RWPE2 (cell line): ENCODE measurements at places on chromosomes 11 and 22.

DNA sequence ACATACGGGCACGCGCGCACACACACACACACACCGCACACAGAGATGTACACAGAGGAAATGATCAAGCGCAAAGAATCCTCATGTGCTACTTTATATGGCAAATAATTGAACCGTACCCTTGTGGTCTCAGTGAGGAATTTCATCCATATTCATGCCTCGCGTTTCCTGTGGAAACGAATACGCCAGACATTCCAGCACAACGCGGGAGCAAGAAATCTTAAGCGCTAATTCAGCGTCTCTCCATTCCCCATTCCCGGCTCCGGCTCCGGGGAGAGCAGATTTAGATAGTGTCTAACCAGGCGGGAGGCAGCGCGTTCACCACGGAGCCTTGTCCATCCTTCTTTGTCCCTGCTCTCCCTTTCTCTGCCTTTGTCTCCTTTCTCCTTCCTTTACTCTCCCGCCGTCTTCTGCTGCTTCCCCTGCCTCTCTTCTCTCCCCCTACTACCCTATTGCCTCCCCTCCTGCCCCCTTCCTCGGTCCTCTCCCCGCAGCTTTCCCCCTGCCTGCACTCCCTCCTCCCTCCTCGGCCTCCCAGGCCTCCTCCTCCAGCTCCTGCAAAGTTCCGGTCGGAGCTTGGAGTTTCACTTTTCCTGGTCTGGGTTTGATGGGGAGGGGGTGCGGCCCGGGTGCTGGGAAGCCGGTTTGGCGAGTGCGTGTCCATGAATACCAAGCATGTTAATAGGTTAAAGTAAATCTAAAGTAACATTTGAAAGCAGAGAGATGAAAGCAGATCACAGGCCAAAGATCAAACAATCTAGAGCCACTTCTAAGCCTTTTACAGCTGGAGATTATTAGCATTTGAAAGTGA, 579.3 kb downstream of the BUD13 start:
- DNase-seq: no peak

- no peak for DNase-seq
Measured at GRCh38 chr11:128354476-128354875, 232.9 kb downstream of the ETS1 start.

DNA sequence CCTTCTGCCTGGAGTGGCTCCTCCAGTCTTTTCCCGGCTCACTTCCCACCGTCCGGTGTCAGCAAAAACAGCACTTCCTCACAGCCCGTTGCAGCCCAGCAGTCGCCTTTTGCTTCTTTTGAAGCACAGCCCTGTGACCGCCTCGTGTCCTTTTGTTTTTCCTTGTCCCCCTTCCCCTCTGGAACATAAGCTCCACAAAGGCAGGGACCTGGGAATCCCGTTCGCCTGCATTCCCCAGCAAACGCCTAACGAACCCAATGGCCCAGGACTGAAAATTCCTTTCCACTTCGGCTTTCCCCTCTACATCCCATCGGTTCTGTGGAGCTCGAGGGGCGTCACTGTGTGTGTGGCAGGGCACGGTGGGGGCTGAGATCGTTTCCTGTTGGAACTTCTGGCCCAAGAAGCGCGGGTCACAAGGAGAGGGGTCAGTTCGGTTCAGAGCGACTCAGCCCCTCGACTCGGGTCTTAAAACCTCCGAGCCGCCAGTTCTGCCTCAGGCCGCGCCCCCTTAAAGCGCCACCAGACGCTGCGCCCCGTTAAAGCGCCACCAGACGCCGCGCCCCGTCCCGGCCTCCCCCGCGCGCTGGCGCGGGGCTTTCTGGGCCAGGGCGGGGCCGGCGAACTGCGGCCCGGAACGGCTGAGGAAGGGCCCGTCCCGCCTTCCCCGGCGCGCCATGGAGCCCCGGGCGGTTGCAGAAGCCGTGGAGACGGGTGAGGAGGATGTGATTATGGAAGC, 841 bp downstream of the RIC8A start:
- no peak for DNase-seq

DNA sequence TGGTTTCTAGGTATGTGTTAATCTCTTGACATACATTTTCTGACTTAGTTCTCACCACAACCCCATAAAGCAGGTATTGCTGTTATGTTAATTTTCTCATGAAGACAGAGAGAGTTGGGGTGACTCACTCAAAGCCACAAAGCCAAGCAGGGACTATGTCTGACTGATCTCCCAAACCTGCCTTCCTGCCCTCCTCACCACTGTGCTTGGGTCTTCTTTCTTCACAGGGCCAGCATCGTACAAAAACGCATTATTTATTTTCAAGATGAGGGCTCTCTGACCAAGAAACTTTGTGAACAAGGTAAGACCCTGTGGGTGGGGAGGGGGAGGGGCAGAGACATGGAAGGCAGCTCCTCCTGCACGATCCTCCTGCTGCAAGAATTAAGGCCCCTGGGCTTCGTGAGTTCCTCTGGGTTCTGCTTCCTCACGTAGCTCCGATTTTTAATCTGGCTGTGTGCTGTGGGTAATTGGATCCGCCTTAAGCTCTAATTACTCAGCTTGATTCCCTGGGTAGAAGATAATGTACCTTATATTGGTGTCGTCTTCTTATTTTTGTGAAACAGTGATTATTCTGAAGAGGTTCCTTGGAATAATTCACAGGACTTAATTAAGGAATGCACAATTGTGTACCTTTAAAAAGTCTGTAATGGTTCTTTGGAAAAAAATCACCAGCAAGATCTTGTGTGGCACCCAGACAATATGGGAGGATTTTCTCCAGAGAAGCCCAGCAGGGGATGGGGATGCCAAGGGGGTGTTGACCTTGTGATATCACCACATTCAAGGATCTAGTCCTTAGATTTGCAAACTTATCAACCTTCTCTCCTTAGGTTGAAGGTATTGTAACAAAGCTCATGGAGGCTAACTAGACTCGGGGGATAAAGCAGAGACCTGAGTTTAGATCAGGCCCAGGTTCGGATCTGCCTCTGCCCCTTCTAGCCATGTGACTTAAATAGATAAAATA, 112.9 kb downstream of the SPON1 start:
- no peak for DNase-seq

- DNase-seq: no peak
Measured at GRCh38 chr22:45033136-45033535, 23.3 kb upstream of the PHF21B start.

DNA sequence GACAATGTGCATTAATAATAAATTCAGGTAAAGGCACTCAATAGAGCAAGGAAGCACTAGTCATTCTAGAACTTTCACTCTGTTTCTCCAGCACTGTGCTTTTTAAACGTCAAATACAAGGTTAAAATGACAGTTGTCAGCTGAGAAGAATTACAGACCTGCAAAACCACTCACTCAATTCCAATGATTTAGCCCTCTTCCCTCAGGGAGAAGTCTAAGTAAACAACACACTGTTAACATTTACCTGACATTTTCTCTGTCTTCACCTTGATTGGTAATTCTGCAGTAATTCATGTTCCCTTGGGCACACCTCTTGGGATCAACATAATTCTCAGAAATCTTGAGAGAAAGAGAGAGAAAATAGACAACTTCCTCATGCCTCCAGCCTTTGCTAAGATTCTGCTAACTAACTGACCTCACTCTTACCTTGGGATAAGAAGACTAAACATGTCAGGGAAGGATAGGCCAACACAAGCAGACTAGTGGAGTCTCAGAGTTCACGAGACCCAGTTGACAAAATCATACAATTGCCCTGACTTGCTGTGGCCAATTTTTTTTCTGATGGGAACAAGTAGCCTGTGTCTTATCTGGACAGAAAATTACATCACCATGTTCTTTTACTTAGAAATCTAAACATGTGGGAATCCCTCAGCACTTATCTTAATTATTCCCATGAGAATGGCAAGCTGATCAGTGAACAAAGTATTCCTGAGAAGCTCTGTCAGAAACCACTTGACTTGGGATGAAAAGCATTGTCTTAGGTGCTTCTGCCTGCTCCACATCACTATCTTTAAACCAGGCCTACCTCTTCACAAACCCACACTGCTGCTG, 516.8 kb upstream of the FAT3 start:
- no peak for DNase-seq

- DNase-seq: no peak
Measured at GRCh38 chr11:128458321-128458720, 129.0 kb downstream of the ETS1 start.

- no peak for DNase-seq
Measured at GRCh38 chr11:29676993-29677392, 339.8 kb downstream of the KCNA4 start.

GRCh38 chr11:67352546-67353316, 615 bp downstream of the POLD4 start:
- DNase-seq: no peak

- no peak for DNase-seq
Measured at GRCh38 chr22:41028841-41029240, 63.6 kb upstream of the EP300 start.

DNA sequence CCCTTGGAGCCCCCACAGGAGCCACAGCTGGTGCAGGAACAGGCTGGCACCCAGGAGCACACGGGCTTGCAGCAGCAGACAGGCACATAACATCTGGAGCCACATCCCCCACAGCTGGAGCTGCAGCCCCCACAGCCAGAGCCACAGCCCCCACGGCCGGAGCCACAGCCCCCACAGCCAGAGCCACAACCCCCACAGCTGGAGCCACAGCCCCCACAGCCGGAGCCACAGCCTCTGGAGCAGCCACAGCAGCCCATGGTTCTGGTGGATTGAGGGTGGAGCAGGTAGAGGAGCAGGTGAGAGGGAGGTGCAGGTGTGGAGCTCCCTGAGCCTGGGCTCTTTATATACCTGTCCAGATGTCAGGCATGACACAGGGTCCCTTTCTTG, at the start of gene KRTAP5-2:
Gene KRTAP5-2 (minus strand): TSS at position 301 of the 387 bp plus-strand sequence. CDS start 44 bp downstream, at position 257.
- DNase-seq: no peak

GRCh38 chr11:63944987-63945386, 6.2 kb downstream of the NAA40 start:
- DNase-seq: no peak

GRCh38 chr11:94968334-94968958, 4.9 kb downstream of the CWC15 start:
- DNase-seq: no peak

- DNase-seq: no peak
Measured at GRCh38 chr22:19105867-19106802, 16.1 kb downstream of the DGCR2 start.

DNA sequence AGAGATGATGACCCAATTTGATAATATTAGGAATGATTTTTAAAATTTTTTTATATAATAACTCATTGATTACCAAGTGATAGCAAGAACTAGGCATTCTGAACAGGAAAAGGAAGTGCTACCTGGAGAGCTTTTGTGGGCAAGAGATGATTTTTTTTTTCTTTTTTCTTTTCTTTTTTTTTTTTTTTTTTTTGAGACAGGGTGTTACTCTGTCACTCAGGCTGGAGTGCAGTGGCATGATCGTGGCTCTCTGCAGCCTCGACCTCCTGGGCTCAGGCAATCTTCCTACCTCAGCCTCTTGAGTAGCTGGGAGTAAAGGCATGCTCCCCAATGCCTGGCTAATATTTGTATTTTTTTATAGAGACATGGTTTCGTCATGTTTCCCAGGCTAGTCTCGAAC, 40.4 kb downstream of the TNRC6B start:
- no peak for DNase-seq

DNA sequence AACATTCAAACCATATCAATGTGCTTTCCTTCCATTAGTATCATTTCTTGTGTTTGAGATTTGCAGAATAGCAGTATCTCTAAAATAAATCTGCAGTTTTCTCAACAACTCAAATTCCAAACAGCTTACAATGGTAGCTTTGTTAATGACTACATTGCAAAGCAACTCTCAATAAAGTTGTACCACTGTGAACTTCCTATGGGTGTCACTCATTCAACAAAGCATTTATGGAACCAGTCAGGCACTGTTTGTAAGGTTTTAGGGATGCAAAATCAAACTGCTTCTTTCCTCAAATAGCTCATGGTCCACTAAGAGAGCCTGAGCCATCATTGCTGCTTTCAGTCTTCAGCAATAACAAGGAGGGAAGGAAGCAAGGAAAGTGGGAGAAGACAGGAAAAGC, 91.0 kb downstream of the CCDC83 start:
- DNase-seq: no peak

GRCh38 chr11:65185171-65185570, 3.4 kb downstream of the CAPN1 start:
- DNase-seq: peak; percentile 13

GRCh38 chr22:38444783-38445182, 10.2 kb downstream of the KCNJ4 start:
- no peak for DNase-seq

DNA sequence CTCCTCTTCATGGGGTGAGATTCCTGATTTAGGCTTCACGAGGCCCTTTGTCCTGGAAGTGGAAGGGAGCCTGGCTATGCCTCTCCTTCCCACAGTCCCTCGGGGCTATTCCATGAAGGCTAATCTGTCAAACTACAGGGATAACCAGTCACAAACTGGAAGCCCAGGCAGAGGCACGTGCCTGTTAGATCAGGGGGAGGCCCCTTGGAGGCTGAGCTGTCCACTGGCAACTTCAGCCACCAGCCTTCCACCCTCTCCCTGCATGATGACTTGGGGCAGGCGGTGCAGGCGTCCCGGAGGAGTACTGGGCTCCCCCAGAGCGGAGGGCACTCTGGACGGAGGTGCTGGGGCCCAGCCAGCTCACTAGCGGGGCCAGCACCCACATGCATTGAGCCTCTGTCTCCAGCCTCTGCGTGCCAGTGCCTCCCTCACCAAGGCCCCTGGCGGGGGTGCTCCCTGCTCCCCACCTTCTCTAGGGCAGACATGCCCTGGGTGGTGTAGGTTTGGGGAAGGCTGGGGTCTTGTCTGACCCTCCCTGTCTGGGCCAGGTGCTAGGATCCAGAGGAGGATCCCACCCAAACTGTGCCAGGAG, 42.9 kb downstream of the WNT11 start:
- DNase-seq: no peak

GRCh38 chr11:6613496-6613895, 1.5 kb upstream of the TAF10 start:
- no peak for DNase-seq

DNA sequence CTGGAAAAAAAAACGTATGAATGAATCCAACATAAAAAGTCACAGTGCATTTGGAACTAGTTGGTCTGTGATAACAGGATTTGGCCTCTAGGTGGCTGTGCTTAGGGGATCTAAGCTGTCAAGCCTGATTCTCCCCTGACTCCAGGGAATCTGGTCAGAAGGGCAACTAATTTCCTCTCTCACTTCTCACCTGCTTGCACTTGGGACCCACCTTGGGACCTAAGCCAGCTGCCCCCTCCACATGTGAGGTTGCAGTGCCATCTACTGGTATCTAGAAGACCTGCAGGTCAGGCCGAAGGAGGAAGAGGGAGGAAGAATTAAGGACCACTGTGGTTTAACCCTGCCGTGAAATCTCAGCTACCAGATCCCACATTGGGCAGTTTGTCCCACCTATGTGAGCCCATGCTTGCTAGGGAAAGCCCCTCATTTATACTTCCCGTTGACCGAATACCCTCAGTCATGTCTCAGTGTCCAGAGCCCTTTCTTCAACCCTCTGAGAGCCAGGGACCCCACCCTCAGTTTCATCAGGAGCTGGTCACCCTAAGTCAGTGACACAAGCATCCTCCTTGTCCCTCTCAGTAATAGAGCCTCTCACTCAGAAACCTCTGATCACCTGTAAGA, 33.2 kb upstream of the CAVIN3 start:
- DNase-seq: no peak

GRCh38 chr22:32796865-32797573, 4.5 kb upstream of the TIMP3 start:
- no peak for DNase-seq

GRCh38 chr11:119299416-119299815, 17.5 kb downstream of the MCAM start:
- no peak for DNase-seq

- no peak for DNase-seq
Measured at GRCh38 chr11:70759846-70760245, 361.5 kb downstream of the CTTN start.

- DNase-seq: no peak
Measured at GRCh38 chr11:59197991-59198390, 14.7 kb downstream of the MPEG1 start.

- no peak for DNase-seq
Measured at GRCh38 chr11:573146-573759, 3.0 kb upstream of the PHRF1 start.
